ENCODE measurements at places on chromosomes 3 and 15.

GRCh38 chr3:190696777-190697501 is 165.6 kb downstream of the GMNC start:
- no peak for DNase-seq

- DNase-seq, result no peak
Observed at GRCh38 chr15:53000409-53000808, 210.3 kb upstream of the ONECUT1 start.

DNA sequence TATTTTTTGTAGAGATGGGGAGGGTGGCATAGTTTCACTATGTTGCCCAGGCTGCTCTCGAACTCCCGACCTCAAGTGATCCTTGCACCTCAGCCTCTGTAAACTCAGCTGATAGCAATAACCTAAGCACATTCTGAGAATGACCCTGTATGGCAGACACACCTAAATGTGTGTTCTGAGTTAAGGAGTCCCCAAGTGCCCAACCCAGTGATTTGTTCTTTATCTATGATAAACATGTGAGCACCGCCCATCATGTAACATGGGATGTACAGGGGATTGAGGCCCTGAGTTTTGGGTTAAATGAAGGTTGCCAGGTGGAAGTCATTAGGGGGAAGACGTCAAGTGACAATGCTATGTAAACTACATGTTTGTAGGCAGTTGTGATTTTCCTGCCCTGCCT is 5.7 kb downstream of the NCEH1 start:
- no peak for DNase-seq

GRCh38 chr3:155079746-155080487 is at the start of gene MME:
Gene MME (plus strand): TSS chr3:155080319. CDS start chr3:155084168, 3,849 bp downstream.
- DNase-seq, result no peak

- no peak for DNase-seq
Observed at GRCh38 chr3:64238971-64239667, 13.9 kb upstream of the PRICKLE2 start.

DNA sequence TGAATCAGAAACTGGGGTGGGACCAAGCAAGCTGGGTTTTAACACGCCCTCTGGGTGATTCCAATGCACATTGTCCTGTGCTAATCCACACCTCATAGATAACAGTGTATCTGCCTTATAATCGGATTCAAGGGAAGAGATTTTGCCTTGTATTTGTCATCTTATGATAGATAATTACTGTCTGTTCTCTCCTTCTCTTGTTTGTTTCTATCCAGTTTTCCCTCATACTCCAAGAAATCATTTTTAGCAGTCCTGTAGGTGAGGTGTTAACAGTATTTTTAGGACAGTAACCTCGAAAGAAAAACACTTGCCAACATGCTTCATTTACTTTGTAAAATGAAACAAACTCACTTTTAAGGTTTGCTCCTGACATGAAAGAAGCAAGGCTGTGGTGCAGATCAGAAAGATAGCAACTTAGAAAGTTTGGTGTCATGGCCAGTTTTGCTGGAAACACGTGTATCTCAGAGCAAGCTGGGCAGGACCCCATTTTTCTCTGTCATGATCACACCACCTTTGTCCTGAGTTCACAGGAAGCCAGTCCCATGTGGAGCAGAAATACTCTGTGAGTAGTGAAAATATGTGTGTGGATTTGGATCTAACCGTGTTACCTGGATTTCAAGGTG is 72.6 kb downstream of the TRAK1 start:
- no peak for DNase-seq

GRCh38 chr3:138450704-138451424 is 16.4 kb downstream of the ESYT3 start:
- DNase-seq, result no peak

DNA sequence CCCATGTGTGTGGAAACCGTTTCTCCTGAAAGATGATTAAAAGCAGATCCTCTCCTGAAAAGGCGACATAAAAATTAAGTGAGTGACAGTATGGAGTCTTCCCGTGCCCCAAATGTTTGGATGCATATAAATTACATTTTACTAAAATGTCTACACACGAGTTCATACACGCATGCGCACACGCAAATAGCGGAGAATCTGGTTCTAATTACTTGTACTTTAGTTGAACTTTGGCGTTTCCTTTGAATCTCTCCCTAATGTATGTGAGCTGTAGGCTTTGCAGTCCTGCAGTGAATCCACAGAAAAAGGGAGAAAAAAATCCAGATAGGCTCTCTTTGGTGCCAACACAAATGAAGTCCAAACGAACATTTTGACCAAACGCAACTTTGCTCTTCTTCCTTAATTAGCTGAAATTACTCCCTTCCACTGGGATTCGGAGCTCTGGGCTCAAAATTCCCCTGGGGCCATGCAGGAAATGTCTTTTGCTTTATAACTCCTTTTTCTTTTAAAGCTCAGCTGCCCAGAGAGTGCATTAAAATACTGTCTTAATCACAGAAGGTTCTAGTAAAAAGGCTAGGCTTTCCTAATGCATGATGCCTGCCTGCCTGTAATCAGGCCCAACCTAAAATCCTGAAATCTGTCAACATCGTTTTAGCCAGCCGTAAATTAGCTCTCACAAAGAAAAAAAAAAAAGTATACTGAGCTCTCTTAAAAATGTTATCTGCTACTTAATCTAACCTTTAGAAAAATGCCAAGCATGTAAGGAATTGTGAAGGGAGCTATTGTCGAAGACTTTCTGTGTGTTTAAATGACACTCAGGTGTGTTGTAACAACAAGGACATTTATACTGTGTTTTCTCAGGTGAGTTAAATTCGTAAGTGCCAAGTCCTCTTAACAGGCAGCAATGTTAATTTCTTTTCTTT is 26.2 kb downstream of the RARB start:
- DNase-seq, result no peak

DNA sequence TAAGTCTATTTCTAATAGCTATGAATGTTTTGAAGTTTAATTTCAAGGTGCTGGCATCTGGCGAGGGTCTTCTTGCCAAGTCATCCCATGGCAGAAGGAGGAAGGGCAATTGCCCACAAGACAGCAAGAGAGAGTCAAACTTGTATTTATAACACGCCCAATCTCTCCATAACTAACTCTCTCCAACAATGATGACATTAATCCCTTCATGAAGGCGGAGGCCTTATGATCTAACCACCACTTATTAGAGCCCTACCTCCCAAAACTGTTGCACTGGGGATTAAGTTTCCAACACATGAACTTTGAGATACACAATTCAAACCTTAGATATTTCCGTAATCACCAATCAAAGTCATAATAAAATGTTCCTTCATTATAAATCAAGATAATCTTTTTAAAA is 406.9 kb downstream of the CNTN6 start:
- no peak for DNase-seq

- DNase-seq, result no peak
Observed at GRCh38 chr15:74464216-74464615, 3.3 kb upstream of the UBL7 start.

- no peak for DNase-seq
Observed at GRCh38 chr3:196662711-196663571, 23.4 kb downstream of the NRROS start.

DNA sequence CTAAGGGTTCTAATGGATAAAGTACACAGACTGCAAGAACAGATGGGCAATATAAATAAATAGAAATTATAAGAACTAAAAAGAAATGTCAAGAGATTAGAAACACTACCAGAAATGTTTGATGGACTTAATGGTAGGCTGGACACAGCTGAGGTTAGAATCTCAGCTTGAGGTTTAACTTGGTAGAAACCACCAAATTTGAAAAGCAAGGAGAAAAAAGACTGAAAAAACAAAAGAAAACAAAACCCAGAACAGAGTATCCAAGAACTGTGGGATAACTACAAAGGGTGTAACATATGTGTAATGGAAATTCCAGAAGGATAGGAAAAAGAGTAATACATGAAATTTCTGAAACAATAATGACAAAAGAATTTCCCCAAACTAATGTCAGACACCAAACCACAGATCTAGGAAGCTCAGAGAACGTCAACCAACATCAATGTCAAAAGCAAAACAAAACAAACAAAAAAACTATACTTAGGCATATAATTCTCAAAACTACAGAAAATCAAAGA is 35.0 kb downstream of the RFX7 start:
- DNase-seq, result no peak

DNA sequence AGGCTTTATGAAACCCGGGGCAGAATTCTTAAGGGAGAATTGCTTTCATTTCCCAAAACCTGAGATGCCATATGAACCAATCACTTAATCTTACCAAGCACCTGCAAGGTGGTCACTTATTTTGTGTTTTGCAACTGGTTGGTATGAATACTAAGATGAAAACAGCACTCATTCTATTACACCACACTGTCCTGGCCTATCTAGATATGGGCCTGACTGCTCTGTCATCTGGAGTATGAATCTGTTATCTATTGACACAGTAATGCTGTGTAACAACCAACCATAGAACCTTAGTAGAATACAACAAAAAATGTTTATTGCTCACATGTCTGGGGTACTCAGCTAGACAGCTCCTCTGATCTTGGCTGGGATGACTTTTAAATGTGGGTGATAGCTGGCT is 74.8 kb downstream of the TMEM266 start:
- DNase-seq, result no peak

DNA sequence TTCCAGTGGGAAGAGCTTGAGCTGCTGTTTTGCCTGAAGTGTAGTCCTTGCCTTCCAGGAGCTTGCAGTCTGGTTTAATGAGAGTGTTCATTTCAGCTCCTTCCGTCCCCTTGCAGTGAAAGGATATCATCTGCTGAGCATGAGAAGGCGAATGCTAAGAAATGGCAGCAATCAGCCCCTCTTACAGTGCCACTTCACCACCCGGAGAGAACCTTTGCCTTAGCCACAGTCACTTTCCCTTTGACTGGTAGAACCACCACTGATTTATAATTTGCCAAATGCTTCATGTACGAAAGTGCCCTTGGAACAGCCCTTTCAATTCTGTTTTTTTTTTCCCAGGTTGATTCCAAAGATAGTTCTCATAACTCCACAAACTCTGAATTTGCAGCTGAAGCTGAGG is 11.5 kb downstream of the TATDN2 start:
- no peak for DNase-seq

DNA sequence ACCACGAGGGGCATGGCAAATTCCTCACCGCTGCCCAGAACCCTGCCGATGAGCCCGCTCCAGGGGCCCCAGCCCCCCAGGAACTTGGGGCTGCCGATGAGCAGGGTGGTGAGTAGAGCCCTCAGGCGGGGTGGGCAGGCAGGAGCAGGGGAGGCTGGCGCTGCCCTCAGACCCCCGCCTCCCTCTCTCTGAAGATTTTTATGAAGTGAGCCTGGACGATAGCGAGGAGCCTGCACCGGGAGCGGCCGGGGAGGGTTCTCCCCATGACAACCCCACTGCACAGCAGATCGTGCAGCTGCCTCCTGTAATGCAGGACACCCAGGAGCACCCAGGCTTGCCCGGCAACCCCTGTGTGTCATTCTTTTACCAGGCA is 56.7 kb upstream of the UBE2Q2 start:
- no peak for DNase-seq

GRCh38 chr3:107657971-107658370 is 135.2 kb downstream of the BBX start:
- DNase-seq, result no peak

DNA sequence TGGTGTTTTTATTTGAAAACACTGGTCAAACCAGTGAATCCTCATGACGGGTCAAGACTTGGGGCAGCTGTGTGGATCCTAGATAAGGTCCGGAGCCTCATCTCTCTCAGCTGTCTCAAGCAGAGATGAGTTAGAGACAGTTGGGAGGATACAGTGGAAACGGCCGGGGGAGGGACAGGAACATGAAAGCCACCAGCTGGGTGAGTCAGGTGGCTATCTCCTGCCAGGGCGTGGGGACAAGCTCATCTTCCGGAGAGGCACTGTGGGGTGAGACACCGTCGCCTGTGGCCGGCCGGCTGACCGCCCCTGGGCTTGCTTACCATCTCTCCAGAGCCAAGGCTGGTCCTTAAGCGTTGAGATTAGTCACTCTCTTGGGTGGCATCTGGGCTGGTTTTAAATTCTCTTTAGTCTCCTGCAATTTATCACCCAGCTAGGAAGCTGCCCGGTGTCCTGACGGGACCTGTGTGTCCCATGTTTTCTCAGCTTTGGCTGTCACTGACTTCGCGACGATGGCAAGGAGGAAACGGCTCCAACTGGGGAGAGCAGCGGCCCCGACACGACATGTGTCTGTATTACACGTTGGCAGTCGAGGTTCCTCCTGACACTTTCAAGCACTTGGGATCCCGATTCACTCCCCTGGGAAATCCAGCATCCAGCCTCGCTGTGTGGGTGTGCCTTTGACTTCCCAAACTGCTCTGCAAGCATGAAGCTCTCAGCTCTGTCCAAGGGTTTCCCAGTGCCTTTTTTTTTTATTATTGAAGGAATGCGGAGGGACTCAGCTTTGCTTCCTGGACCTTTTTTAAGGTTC is 7.5 kb downstream of the ST8SIA2 start:
- DNase-seq, result no peak

GRCh38 chr3:57274845-57275244 is 17.6 kb downstream of the ASB14 start:
- no peak for DNase-seq

GRCh38 chr15:82810061-82810889 is 847 bp downstream of the WHAMM start:
- peak; percentile 8 for DNase-seq

GRCh38 chr15:83312071-83312470 is 27.6 kb upstream of the BNC1 start:
- DNase-seq, result no peak

GRCh38 chr3:47890126-47890827 is 87.3 kb downstream of the DHX30 start:
- no peak for DNase-seq

DNA sequence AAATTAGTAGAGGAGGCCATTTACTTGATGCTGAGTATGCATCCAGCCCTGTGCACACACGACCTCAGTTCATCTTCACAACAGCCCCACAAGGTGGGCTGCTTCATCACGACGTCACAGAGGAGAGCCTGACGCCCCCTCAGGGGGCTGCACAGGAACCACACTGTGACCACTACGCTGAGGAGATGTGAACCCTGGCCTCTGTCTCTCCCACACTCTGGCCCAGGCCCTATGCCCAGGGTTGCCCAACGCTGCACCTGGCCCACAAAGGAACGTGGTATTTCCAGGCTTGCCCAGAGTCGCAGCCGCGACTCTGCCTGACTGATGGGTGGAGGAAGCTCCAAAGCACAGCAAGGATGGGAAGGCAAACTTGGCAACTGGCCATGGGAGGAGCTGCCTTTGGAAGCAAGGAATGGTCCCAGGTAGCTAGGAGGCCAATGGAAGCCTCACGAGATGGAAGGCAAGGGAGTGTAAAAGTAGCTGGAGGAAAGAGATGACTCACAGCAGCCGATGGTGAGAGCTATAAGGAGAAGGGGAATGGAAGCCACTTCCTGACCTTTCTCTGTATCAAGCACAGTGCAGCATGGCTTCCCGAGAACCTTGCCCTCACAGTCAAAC is 226.0 kb downstream of the KLF13 start:
- DNase-seq, result no peak

DNA sequence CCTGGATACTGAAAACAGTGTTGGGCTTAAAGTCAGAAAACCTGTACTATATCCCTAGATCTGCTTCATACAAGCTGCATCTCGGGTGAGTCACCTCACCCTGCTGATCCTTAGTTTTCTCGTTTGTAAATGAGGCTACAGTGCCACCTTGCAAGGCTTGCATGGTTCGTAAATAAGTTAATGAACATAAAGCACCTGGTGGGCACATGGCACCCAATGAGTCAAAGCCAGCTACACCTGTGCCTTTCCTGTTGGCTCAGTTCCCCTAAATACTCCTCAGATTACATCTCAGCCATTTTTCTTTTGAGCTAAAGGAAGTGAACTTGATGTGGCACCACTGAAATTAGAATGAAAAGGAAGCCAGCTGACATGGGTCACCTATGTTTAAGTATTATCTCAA is 26.5 kb downstream of the RTP1 start:
- DNase-seq, result no peak

Measured in T-helper 1 cell (primary cell).